ENCODE measurements at places on chromosomes 4 and X. TPM values are rescaled to one million over a fixed set of nuclear protein-coding genes. Genes with fewer than 3 reads are reported as not detected.

The HSFX1 gene
- 3.4 TPM for total RNA-seq

The BCORL1 gene
- total RNA-seq, result 10.4 TPM

The CFAP47 gene
- 8.7 TPM for total RNA-seq

The SMPX gene
- total RNA-seq, result 41.5 TPM

The PARM1 gene
- total RNA-seq, result 47.4 TPM

The CSAG2 gene
- total RNA-seq, result not detected
